HTR-8/SVneo (cell line): ENCODE measurements at places on chromosomes 2 and 18.

DNA sequence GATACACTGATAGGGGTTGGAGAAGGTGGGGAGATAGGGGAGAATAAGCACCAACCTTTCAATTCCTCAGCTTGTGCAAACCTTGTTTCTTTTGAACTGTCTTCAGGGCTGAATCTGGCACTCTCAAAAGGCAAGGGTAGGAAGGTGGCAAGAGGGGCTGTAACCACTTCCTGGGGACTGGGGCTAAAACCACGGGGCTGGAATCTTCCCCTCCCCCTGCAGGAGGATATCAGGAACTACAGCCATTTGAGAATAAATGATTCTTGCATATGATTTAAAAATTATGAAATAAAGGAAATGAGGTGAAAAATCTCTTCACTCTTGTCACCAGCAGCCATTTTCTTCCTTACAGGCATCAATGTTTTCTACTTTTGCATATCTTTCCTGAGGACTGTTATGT lies 50.8 kb downstream of the ATOH8 start:
- DNase-seq = peak; percentile 56

DNA sequence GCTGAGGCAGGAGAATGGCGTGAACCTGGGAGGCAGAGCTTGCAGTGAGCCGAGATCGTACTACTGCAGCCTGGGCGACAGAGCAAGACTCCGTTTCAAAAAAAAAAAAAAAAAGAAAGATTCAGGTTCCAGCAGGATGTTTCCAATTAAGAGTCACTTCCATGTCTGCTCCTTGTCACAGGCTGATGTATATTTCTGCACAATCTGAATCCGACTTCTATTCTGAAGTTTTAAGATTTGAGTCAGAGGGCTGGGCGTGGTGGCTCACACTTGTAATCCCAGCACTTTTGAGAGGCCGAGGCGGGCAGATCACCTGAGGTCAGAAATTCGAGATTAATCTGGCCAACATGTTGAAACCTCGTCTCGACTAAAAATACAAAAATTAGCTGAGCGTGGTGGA lies 24.7 kb downstream of the SNRPD1 start:
- DNase-seq = no peak

DNA sequence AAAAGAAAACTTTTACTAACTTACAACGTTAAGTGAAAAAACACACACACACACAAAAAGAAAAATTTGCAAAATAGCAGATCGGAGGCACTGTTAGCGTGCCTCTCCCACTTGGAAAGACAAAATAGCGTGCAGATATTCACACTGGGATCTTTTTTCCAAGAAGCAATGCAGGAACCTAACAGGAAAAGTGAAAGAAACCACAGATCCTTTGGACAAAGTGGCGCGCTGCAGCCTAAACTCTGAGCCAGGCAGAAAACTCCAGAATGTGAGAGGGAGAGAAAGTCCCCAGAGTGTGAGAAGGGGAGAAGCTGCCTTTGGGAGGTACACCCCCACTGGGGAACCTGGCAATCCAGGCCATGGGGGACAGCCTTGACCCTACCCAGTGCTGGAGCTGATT lies 70.7 kb upstream of the SERPINE2 start:
- DNase-seq = no peak

- DNase-seq = no peak
Measured at GRCh38 chr2:132407784-132408183, 8.8 kb upstream of the GPR39 start.

GRCh38 chr2:137182071-137182470 lies 416.7 kb downstream of the THSD7B start:
- no peak for DNase-seq

- DNase-seq = no peak
Measured at GRCh38 chr2:46367286-46367685, 70.1 kb downstream of the EPAS1 start.

GRCh38 chr2:120817136-120817955 lies 81.7 kb downstream of the GLI2 start:
- DNase-seq = no peak

DNA sequence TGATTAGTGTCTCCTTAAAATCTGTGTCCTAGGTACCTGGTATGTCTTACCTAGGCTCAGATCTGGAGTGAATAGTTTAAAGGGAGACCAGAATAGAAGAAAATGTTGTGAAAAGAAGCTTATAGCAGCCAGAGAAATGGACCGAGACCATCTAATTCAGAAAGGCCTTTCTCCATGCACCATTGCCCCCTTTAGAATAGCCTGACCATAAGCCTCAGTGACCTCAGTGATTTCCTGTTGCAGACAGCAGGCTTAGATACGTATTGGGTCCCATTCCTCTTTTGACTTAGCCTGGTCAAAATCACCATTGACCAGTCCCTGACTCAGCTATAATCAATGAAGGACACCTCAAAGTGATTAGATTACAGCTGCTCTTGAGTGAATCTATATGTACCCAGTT lies 690.7 kb upstream of the KLHL29 start:
- no peak for DNase-seq

- no peak for DNase-seq
Measured at GRCh38 chr18:2444201-2444875, 127.0 kb downstream of the METTL4 start.

- no peak for DNase-seq
Measured at GRCh38 chr2:62475172-62476011, 30.6 kb downstream of the TMEM17 start.

- DNase-seq = no peak
Measured at GRCh38 chr2:63678551-63678950, 89.8 kb downstream of the MDH1 start.

DNA sequence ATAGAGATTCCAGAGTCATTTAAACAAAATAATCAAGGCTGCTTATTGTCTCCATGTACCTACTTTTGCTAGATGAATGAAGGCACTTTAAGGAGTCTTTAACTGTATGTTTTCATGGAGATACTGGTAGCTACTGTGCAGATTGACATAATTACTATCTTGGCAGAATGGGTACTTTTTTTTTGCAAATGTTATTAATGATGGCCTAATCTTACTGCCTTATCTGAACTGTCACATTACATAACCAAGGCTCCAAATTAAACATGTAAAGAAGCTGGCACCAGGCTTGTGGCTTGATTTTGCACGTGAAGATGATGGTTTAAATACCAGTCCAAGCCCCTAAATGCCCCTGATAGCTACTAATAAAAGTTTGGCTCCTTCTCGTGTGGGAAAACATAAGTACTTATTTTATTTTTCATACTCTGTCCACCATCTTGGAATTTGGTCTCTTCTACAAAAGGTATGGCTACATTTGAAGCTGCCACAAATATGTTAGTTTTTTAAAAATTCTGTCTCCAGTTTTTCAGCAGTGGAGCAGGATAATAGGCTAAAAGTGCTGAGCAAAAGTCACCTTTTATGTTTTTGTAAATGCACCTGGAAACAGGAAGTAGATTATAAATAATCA lies 4.1 kb downstream of the TRIB2 start:
- DNase-seq = no peak

GRCh38 chr2:165901620-165902298 lies 51.8 kb downstream of the TTC21B start:
- DNase-seq = no peak

- no peak for DNase-seq
Measured at GRCh38 chr2:88032070-88032702, 15.8 kb upstream of the RNU2-63P start.

DNA sequence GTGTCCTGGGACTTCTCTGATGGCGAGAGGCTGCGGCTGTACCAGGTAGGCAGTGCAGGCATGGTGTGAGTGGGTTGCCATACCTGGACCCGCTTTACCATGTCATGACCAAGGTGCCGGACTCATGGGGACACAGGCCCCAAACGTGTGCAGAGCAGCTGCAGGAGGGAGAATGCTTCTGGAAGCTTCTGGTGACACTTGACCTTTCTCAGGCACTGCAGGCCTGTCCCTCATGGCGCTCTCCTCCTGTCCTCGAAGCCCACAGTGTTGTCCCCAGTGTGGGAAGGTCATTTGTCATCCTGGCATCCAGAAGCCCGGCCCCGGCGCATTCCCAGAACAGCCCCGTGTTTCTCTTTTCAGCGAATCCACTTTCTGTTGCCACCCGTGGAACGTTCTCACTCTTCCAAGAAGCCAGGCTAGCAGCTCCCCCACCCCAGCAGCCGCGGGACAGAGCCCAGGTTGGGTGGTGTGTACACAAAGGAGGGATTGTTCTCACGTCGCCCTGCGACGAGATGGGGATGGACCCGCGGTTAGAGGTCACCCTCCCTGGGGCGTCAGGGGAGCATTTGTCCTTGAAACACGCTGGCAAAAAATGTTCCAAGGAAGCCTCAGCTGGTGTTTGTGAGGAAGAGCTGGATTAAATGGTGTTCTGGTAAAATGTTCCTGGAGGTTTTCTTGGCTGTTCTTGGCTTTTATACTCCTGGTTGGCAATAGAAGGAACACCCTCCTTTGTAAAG lies 43.7 kb downstream of the SH3BP4 start:
- no peak for DNase-seq

- no peak for DNase-seq
Measured at GRCh38 chr18:41996020-41996419, 41.0 kb downstream of the PIK3C3 start.
